ENCODE measurements at places on chromosomes 1 and 21.
A peak's percentile ranks its signal among the peaks of the same experiment; 100 is the strongest.

- peak; percentile 35 for DNase-seq
Measured at GRCh38 chr1:65881067-65881594, 88.4 kb downstream of the PDE4B start.

DNA sequence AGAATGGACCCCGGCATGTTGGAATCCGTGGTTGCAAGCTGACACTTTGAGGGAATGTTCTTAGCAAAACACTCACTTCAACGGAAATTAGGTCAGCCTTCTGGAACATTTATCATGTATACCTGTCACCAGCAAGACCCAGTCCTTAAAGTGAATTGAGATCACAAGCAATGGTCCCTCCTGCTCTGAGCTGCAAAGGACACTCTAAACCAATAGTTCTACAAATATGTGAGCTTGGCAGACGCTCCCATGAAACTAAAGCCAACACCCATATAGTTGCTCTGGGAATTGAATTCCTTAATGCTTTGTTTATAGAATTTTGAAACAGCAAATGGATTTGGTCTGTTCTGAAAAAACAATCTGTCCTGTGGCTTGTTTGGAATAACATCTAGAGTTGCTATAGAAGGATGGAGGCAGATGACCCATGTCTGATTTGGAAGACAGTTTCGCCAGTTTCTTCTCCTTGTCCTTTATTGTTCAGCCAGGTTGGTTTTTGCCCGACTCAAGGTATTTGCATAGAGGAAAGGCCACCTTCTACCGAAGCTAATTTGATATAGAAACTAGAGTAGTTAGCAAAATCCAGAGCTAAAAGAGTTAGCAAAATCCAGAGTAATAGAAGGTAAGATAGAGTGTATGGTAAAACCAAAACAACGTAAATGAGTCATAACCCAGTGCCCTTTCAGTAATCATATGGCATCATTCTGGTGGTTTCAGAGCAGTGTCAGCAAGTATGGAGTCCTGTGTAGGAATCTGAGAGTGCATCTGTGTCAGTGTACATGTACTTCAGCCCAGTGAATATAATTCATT, 236.2 kb downstream of the NFIA start:
- peak; percentile 44 for DNase-seq

- DNase-seq, result no peak
Measured at GRCh38 chr1:206878456-206878855, 13.0 kb downstream of the IL20 start.

DNA sequence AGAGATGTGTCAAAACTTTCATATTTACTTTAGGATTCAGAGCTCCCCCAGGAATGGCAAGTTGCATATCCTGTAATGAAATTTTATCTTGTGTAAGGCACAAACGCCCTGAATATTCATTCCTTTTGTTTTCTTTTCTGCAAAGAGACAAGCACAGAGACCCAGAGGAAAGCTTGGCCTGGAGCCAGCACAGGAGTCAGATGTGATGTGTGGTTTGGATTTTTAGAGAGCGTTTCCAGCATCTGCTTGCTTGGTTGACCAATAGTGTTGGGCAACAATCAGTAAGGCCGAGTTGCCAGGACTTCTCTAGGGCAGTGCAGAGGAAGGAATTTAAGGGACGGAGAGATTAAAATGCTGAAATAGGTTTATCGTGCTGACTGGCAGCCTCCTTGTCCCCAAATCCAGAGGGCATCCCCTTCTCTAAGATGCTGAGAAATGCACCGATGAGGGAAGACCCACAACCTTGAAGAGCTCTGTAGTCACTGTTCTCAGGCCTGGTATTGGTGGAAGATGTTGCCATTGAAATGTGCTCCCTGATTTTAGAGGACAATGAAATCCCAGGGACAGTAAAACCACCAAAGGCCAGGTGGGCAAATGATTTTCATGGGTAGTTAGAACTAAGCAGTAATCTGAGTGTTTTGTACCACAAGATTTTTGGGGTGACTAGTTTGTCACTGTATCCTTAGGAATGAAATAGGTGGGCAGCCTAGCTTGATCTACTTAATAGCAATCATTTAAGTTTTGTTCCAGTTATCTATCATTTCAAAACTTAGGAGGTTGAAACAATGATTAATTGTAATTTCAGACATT, 37.9 kb upstream of the RHOU start:
- DNase-seq, result peak; percentile 54

GRCh38 chr1:238568735-238569134, 678.0 kb upstream of the ZP4 start:
- no peak for DNase-seq

DNA sequence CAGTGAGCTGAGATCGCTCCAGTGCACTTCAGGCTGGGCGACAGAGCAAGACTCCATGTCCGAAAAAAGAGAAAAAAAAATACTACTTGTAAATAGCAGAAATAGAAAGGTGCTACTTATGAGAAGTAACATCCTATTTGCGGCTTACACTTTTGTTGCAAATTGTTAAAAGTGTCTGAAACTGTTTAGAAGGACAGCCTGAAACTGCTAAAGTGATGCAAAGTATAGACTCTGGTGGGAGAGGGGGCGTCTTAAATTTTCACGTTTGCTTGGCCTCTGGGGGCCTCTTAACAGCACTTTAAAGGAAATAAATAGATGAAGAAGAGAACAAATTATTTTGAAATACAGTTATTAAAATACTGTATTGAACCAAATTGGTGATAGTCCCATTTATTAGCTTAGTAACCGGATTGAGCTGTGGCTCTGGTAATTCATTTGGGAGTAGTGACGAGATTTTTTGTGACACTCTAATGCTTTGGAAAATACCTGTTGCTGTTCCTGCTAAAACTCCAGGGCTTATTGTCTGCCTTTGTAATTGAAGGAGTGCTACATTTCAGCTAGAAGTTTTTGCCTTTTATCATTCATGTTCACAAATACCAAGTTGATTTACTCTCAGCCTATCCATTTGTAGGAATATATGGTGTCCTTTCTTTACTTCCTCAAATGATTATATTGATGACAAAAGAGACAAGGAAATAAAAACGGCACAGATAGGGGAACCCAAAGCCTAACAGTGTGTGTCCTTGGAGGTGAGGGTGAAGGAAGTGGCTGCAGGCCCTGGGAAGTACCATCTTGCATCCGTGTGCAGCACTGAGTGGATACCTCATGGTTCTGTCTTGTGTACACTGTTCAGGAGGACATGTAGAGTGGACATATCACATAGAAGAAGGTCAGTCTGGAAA, 6.2 kb downstream of the PKNOX1 start:
- DNase-seq, result no peak

DNA sequence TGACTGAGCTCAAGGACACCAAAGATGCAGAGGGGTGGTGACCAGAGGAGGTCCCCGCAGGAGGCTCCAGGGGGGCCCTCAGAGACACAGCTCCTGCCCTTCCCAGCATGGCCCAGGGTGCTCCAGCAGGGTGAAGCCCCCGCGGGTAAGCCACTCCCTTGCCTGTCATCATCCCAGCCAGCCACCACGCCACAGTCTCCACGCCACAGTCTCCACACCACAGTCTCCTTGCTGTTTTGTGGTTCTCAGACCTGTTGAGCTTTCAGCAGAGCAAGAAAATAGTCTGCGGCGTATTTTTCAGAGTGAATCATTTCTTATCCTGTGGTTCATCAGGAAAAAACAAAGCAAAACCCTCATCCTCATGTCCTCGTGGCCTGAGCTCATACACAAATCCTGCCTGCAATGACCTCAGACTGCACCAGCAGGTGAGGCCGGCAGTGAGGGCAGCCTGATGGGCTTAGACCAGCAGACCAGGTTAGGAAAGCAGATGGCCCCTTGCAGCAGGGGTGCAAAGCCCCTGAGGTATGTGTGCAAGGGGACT, 25.7 kb upstream of the ABCG1 start:
- no peak for DNase-seq

DNA sequence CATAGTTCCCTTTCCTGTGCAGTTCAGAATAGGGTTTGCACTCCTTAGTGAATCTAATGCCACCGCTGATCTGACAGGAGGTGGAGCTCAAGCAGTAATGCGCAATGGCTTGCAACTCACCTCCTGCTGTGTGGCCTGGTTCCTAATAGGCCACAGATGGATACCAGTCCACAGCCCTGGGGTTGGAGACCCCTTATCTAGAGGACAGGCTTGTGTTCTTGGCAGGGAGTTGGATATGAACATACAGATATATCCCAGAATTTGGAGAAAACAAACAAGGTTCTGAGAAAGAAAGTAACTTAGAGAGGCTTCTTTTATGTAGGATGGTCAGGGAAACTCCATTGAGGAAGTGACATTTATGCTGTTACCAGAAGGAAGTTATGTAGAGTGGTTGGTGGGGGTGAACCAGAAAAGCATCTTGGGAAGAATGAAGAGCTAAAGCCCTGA, 5.1 kb upstream of the PTPRC start:
- no peak for DNase-seq

GRCh38 chr1:40723196-40723955, 31.9 kb downstream of the NFYC start:
- DNase-seq, result no peak

GRCh38 chr1:160807738-160808137, 11.8 kb downstream of the LY9 start:
- DNase-seq, result no peak

Measured in MG63 (cell line).